ENCODE measurements at places on chromosomes 1 and 21.

DNA sequence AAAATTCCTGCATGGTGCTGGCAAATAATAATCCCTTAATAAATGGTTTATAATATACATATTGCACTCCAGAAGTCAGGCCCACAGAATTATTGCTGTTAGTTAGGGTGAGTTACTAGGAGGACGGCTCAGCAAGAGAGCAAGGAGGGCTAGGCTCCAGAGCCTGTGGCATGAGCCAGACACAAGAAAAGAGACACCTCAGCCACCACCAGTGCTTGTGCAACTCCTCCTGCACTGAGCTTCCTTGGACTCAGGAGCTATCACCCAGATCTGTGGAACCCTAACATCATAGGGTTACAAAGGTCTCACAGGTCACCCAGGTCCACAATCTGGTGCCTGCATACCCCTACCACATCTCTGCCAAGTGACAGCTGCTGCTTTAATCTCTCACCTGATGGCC is 12.8 kb upstream of the LRRC8D start:
- no peak for DNase-seq

- DNase-seq, result no peak
Measured at GRCh38 chr1:9900142-9901043, 9.7 kb downstream of the CTNNBIP1 start.

- DNase-seq, result no peak
Measured at GRCh38 chr1:78054559-78054958, 8.8 kb downstream of the GIPC2 start.

DNA sequence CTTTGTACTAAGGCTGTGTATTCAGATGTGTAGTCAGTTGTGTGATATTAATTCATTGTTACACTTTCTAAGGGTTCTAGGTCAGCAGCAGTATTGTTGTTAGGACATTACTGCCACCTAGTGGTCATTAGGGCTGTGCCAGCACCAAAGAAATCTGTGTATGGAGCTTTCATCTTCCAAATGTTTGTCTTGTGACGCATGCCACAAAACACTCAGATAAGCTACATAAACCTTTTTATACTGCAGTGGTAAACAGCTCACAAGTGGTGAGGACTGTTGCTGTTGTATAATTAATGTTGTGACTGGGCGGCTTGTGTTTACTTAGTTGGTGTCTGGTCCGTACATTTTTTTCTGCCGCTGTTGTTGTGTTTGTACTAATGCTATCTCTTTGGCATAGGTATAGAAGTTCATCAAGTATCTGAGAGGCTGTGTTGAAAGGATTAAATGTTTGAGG is 51.7 kb downstream of the S1PR1 start:
- peak; percentile 47 for DNase-seq

DNA sequence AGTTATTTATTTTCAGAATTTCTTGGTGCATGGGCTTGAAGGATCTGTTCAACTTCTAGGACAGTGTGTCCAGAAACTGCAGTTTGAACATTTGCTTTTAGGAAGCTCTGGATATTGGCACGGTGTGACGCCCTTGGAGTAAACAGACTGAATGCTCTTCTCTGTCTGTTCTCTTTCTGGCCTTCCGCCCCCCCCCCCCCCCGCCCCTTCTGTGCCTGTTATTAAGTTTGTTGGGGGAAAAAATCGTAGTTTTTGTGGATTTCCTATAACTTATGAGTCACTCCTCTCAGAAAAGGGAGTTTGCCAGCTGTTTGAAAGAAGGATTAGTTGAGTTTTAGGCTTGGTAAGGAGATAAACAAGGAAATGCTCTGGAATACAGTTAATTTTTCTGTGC is 1.2 kb downstream of the KCTD3 start:
- DNase-seq, result no peak

- DNase-seq, result no peak
Measured at GRCh38 chr21:35005077-35005476, 44.0 kb downstream of the RUNX1 start.

GRCh38 chr1:172875892-172876291 is 174.8 kb downstream of the TNFSF18 start:
- DNase-seq, result no peak

DNA sequence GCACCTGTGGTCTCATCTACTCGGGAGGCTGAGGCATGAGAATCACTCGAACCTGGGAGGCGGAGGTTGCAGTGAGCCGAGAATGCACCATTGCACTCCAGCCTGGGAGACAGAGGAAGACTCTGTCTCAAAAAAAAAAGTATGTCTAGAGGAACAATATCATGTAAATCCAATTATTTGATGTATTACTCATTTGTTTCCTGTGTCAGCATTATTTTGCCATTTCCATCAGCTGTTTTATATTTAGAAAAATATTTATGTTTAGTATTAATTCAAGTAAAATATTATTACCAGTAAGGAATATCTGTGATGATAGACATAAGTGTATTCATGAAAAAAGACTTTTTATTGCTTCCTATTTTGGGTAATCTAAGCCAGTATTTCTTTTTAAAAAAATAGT is 13.0 kb downstream of the TDRKH start:
- DNase-seq, result no peak

GRCh38 chr1:28792644-28793121 is 19.3 kb upstream of the OPRD1 start:
- no peak for DNase-seq

DNA sequence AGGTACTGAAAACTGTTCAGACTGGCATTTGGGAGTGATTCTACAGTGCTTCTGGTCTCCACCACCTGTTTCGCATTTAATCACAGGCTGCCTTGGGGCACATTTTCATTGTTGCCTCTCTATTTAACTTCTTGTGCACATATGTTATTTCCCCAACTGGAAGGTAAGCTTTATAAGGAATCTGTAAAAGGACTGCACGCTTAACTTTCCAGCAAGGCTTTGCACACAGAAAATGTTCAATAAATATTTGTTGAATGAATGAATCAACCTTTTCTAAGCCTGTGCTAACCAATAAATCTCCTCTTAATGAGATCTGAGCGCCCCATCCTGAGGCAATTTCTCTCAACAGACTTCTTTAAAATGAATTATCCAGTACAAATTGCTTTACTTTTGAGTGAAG is 84.3 kb upstream of the ARHGAP29 start:
- no peak for DNase-seq

- DNase-seq, result no peak
Measured at GRCh38 chr1:25768999-25769398, 31.0 kb upstream of the SELENON start.

DNA sequence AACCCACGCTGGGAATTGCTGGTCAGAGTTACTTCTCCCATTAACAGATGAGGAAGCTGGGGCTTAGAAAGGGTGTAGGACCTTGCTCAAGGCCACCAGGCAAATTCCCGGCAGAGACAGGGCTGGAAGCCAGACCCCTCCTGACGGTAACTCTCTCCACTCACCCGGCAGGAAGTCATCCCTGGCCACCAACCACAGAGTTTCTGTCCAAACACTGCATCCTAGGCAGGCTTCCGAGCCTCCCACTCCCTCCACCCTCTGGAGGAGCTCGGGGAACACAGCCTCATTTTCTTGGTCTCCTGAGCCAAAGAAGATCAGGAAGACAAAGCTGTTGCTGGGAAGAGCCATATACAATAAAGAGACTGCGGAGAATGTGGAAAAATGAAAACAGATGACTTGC is 25.0 kb upstream of the ZNF436 start:
- DNase-seq, result no peak

DNA sequence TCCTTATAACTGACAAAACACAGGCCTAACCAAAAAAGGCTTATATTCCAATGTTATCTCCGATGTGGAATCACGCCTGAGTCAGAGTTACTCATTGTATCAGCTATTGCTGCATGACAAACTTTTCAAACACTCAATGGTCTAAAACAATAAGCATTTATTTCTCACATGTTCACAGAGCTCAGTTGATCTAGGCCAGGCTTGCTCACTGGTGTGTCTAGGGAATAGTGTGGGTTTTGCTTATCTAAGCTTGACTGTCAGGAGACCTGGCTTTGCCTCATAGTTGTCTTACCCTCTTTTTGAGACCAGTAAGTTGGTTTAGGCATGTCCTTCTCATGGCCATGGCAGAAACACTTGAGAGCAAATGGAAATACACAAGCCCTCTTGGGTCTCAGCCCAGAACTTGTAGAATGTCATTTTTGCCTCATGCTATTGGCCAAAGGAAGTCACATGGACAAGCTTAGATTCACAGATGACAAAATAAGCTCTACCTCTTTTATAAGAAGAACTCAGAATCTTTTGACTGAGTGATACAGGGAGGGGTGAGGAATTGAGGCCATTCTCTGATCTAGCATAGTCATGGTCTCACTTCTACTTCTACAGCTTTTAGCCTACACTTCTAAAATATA is 130.8 kb downstream of the HMCN1 start:
- no peak for DNase-seq

DNA sequence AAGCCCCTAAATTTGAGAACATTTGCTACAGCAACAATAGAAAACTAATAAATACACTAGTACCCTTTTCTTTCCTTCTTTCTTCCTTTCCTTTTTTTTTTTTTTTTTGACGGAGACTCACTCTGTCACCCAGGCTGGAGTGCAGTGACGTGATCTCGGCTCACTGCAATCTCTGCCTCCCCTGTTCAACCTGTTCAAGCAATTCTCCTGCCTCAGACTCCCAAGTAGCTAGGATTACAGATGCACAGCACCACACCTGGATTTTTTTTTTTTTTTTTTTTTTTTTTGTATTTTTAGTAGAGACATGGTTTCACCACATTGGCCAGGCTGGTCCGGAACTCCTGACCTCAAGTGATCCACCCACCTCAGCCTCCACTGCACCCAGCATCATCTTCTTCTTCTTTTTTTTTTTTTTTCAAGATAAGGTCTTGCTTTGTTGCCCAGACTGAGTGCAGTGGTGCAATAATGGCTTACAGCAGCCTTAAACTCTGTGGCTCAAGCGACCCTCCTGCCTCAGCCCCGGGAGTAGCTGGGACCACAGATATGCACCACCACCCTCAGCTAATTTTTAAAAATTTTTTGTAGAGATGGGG is 19.6 kb upstream of the CBR3 start:
- no peak for DNase-seq

GRCh38 chr1:25809283-25809926 is 9.4 kb downstream of the SELENON start:
- no peak for DNase-seq

DNA sequence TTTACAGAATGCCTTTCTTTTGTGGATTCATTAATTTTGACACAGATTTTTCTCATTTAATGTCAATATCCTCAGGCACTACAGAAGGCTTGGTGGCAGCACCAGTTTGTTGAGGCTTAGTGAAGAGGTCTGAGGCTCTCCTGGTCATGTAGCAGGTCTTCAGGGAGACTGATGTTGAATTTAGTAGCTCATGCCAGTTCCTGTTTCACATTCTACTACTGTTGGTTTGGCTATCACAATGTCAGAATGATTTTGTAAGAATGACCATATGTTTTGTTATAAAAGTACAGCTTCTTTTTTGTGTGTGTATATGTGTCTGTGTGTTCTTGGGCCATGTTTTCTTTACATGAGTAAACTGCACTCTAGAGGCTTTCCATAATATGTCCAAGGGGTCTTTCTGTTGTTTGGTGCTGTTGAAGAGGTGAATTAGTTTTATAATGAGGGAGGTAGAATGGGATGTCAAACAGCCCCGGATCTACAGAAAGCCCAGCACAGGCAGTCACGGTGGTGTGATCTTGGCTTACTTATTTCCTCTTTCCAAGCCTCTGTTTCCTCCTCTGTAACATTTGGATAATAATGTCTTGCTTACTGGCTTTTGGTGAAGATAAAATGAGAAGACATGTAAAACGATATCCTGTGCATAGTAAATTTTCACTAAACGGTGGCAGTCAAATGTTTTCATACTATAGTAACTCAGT is 32.0 kb downstream of the C1orf21 start:
- no peak for DNase-seq

GRCh38 chr1:207882692-207883091 is 28.2 kb downstream of the CD34 start:
- no peak for DNase-seq

DNA sequence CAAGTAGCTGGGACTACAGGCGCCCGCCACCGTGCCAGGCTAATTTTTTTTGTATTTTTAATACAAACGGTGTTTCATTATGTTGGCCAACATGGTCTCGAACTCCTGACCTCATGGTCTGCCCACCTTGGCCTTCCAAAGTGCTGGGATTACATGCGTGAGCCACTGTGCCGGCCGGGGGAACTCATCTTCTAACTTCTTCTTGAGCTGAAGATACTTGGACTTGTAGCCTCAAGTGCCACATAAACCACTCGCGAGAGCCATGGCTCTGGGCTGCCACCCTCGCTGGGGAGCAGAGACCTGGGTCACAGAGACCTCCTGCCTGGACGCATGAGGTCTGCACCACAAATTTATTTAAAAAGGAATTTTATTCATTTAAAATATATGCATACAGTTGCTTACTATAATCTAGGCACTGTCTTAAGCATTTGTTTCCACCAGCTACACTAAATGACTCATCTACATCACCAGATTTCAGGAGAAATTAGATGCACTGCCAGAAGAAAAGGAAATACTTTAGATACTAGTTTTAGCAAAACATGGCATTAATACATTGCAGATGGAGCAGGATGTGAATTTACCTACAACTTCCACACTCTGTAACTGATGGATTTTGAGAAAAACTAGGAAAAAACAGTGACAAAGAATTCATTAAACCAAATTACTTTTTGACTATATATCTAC is 29.9 kb upstream of the PUM1 start:
- DNase-seq, result no peak

DNA sequence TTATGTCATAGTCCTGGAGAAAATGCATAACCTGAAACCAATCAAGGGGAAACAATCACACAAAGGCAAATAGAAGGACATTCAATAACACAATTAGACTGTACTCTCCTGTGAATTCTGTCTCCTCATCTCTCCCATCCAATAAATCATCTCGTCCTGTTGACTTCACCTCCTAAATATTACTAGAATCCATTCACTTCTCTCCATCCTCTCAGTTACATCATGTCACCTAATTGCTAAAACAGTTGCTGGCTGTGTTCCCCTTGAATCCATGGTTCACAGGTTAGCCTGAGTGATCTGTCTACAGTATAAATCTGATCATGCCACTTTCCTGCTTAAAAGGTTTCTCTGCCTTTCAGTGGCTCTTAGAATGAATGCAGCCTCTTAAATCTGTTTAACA is 220.2 kb downstream of the TGFB2 start:
- no peak for DNase-seq

DNA sequence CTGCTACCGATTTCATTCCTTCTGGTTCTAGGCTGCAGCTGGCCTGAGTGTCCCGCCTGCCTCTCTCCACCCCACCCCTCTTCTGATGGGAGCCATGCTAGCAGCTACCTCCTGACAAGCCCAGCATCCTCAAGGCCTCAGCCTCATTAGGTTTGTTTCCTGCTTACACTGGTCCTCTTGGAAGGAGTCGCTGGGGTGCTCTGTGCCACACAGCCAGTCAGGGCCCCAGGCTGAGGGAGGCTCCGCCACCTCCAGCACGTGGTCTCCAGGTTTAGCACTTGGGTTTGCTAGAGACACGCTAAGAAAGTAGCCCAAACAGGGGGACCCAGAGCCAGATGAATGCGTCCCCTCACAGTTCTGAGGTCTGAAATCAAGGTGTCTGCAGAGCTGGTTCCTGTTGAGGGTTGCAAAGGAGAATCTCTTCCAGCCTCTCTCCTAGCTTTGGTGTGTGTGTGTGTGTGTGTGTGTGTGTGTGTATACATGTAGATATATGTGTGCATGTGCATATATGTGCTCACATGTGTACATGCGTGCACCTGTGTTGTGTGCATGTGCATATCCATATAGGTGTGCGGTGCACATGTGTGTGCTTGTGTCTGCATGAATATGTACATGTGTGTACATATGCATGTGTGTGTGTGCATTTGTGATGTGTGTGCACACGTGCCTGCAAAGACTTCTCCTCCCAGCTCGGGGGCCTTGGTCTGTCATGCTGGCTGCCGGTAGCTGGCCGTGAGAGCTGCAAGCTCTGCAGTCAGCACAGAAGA is 301.1 kb upstream of the AJAP1 start:
- no peak for DNase-seq
